ENCODE measurements at places on chromosomes 4 and X.

- no peak for DNase-seq
Observed at GRCh38 chrX:42531441-42531840, 246.5 kb downstream of the PPP1R2C start.

DNA sequence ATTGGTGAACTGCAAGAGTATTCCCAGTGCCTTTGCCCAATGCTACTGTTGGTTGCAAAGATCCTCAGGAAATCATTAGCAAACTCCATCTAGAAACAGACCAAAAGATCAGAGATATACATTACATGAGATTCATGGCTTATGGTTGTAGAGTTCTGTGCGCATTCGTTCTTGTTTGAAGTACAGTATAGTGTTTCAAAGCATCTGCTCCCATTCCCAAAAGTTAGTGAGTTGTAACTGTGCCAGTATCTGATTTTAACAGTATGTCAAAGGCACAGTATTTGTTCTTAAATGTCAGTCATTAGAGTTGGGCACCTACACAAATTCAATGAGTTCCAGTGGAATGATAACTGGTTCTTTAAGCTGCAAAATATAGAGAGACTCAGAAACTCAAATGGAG lies 314.7 kb upstream of the ATOH1 start:
- DNase-seq: no peak

DNA sequence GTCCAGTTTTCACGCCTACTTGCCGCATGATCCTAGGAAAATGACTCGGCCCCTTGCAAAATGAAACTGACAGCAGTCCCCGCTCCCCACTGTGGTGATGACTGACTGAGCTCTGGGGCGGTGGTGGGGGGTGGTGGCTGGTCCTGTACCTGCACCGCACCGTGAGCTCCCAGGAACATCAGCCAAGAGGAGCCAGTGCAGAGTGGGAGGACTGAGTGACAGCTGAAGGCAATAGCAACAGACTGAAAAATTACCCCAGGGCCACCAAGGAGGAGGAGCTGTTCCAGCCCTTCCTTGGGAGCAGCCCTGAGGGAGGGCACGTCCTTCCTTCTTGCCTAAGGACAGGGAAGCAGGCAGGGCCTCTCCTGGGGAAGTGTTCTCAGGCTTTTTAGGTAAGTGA lies 2.4 kb upstream of the C4orf50 start:
- DNase-seq: no peak

GRCh38 chr4:62117886-62118285 lies 917.8 kb downstream of the ADGRL3 start:
- DNase-seq: no peak

GRCh38 chr4:117702353-117702752 lies 331.9 kb upstream of the NDST3 start:
- DNase-seq: no peak

GRCh38 chrX:119870626-119871131 lies 854 bp downstream of the RNF113A start:
- DNase-seq: no peak

- no peak for DNase-seq
Observed at GRCh38 chrX:6226596-6227452, 1.8 kb downstream of the NLGN4X start.

GRCh38 chr4:181157647-181158046 lies 1085.6 kb upstream of the TENM3 start:
- DNase-seq: no peak

DNA sequence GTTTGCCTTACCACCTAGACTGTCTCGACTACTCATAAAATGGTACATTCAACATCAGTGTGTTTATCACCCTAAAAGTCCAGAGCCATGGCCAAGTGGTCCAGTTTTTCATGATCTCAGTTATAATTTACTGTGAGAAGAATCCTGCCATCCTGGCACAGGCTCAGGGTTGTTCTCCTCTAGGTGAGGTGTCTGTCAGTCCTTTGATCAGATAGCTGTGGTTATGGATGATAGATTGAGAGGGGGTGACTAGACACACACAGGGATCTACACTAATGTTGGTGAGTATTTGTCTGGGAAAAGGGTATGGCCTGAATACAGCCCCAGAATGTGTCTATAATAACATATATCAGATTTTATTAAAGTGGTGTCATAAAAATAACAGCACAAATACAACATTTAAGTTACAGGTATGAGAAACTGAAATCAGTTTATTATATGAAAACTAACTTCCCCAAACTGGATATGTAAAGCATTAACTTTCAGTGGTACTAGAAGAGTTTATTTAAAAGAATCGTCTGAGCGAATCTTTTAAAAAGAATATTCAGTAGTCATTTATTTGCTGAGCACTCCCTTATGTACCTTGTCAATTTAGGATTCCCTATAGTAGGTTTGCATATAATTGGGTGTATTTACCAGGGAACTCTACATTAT lies 93.3 kb downstream of the STIM2 start:
- no peak for DNase-seq

GRCh38 chr4:70714079-70714887 lies 7.5 kb upstream of the RUFY3 start:
- DNase-seq: no peak

GRCh38 chr4:49036528-49036927 lies 50.5 kb downstream of the CWH43 start:
- no peak for DNase-seq

GRCh38 chr4:74038086-74038424 lies 434 bp downstream of the CXCL3 start:
- no peak for DNase-seq

GRCh38 chr4:13851085-13851940 lies 223.8 kb upstream of the BOD1L1 start:
- DNase-seq: no peak

DNA sequence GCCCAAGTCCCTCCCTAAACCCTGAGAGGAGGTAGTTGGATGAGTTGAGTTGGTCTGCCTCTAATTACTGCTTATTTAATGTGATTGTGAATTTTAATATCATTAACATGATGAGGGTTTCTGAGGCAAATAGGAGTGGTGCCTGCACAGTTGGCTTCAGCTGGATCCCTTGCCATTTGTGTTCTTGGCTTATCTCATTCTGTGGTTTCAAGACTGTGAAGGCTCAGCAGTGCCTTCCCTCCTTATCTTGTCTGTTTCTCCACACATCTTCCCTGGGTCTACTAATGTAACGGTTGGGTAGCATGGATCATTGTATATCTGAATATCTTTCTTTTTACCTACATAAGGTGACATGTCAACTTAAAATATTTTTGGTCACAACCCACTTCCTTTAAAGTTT lies 1.6 kb upstream of the SLC10A4 start:
- no peak for DNase-seq

DNA sequence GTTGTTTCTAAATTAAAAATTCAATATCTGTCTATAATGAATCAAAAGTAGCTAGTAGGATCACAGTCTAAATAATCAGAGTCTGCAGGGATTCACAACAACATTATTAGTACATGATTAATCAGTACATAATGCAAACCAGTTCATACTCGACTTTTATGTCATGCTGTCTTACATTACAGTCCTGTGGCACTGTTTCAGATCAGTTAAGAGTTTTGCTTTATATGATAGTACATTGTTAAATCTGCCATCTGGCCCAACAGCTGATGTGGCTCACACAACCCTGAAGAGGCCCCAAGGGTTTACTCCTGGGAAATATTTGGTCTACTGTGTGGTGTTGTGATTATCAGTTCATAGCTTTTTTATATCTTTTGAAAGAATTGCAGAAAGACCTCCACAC lies 247.1 kb upstream of the ETNPPL start:
- peak; percentile 85 for DNase-seq

DNA sequence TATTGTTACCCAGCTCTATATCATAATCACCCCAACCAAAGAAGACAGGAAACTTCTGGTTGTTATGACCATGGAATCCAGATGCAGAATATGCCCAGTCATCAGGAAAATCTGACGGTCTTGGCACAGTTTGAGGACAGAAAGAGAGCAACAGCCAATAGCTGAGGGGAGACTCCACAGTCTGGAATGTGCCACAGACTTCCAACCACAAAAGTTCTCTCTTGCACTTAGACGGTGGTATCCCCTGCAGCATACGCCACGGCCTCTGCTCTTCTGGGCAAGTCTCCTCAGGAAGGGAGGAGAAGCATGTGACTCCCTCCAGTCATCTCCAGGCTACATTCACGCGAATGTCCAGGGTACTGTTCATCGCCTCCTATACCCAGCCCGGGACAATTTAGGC lies 18.4 kb downstream of the ZNF827 start:
- peak; percentile 84 for DNase-seq

- no peak for DNase-seq
Observed at GRCh38 chrX:1537031-1537715, at the start of gene P2RY8. Gene P2RY8 (minus strand): TSS chrX:1537185. CDS start chrX:1466558, 70,627 bp downstream.

DNA sequence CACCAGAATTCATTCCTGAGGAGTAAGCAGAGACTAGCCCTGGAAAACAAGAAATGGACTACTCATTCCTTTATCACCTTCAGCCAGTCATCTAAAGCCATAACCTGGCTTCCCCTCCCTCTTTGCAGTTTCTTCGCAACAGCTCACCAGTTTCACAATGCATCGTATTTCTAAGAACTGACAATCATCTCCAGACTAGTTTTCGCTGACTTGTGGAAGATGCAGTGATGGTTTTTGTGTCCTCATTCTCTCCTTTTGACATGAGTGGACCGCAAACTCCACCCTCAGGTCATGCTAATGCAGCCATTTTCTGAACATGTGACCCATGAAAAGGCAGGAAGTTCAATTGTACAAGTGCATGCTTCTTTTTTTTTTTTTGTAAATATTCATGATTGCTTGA lies 1203.5 kb downstream of the PCDH7 start:
- DNase-seq: no peak

- peak; percentile 8 for DNase-seq
Observed at GRCh38 chr4:149370785-149371420, 444.7 kb downstream of the IQCM start.

All from fibroblast of skin of left biceps (primary cell).